ENCODE measurements at places on chromosomes 2 and 18.

DNA sequence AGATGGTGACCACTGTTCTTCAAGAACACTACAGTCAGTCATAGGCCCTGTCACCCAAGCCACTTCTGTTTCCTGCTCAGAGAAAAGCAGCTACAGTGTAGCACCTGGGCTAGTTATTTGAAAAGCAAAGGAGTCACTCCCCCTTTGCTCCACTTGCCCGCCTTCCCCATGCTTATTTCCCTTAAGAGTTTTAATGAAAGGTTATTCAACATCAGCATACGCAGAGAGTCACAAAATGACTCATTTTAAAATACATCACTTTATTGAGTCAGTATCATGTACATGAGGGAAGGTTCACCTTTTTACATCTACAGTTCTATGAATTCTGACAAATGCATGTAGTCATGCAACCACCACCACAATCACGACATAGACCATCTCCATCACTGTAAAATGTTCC is 71.3 kb downstream of the TNFRSF11A start:
- no peak for DNase-seq

DNA sequence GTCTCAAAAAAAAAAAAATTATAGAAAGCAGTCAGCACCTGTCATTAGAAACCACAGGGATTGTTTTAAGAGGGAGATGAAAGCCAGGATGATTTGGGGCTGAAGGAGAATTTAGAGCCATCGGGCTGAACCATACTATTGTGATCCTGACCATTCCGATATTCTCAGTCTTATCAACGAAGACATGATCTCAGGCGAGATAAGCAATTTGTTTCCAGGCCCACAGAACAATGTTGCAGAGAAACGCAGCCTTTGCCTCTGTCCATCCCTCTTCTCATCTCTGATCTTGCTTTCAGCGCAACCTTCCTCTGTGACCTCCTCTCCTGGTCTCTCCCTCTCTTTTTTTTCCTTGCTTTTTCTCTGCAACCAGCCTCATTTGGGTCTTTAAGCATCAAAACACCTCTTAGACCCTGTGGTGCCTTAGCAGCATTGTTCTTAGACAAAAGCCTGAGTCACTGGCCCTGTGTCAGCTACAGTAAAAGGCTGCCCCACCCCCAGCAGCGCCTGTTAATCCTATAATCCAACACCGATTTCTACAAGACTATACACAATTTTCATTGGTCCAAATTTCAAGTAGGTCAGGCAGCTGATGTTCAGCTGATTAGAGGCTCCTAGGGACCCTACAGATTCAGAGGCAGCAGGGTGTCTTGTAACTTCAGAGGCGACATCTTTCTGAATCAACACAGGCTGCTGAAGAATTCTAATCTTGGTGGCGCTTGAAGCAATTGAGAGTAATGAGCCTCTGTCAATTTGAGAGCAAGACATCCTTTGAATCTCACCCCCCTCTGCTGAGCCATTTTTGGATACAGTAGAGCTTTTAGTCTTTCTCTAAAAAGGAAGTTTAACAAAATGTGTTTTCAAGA is 206.0 kb downstream of the NCK2 start:
- no peak for DNase-seq

DNA sequence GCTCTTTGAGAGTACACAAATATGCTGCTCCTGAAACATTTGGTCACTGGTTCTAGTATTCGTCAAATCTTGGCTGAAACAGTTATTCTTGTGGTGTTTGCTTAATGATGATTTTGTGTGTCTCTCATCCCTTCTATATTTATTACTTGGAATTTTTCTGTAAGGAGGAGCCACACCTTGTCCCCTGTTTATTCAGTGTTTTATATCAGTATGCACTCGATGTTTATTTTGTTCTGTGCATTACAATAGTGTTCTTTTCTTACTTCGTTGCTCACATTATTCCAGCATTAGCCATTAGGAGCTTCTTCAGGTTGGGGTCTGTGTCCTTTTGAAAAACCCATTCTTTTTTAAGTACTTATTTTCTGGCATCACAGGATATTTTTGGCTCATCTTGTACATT is 5.1 kb upstream of the RAMP1 start:
- no peak for DNase-seq

- DNase-seq, result no peak
Measured at GRCh38 chr2:84729224-84729623, 151.7 kb downstream of the TRABD2A start.

DNA sequence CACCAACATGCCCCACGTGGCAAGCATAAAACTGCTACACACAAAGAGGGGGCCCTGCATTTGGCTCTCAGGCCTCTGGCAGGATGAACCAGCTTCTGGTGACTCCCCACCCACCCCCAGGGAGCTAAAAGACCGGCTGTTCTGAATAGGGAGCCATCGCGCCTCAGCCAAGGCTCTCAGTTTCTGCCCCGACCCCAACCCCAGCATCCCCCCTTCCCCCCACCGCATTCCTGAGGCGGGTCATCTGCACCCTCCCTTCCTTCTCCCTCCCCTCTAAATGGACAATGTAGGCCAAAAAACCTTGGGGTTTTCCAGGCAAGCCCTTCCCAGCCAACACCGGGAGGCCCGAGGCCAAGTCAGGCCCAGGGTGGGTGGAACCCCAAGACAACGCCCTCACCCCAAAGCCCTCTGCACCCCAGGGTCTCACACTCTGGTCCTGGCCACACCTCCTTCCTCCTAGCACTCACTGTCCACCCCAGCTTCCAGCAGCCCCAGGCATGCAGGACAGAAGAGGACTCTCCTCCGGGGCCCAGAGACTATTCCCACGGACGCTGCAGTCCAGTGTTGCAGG is 5.7 kb downstream of the CYP26B1 start:
- DNase-seq, result no peak

DNA sequence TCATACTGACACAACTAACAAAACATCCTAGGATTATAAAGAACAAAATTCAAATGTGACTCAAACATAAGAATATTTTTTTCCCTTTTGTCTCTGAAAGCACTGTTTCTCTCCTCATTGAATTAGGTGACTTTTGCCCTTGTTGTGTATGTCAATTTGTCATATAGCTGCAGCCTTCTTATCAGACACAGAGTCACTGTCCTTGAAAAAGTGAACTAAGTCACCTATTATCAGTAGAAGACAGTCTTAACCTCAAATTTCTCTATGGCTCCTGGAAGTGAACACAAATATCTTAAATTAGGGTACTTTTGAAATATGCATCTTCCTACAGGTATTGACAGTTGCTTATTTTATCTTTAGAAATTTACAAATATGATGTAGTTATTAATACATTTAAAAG is 360.6 kb downstream of the NBAS start:
- DNase-seq, result no peak

DNA sequence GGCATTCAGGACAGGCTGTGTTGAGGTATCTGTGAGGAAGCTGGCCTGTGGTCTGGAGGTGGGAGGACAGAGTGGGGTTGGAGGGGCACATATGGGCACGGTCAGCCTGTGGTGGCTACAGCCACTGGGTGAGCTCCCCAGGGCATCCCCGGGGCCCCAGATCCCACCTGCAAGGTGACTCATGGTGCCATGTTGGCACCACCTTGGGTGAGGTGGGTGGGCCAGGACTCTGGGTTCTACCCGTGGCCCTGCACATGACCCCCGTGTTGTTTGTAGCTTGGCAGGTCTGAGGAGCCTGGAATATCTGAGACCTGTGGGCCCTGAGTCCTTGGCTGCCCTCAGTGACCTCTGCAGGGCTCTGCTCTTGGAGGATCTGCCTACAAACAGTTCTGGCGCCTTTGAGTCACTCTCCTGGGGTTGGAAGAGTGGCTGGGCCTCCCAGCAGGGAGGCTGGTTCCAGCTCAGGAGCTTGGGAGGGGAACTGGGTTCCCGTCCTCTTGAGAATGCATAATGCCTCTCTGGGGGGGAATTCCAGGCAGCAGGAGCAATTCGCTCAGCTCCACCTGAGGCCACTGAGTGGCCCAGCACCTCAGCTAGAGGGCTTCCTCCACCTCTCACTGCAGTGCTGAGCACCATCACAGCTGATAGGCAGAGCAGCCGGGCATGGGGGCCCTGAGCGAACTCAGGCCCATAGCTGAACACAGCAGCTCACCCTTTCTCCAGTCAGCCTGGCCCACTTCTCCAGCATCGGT is 105.1 kb downstream of the DYSF start:
- DNase-seq, result no peak

GRCh38 chr18:47683774-47684173 is 246.7 kb downstream of the SMAD2 start:
- no peak for DNase-seq

GRCh38 chr2:200693836-200694470 is 108.1 kb downstream of the AOX1 start:
- no peak for DNase-seq

DNA sequence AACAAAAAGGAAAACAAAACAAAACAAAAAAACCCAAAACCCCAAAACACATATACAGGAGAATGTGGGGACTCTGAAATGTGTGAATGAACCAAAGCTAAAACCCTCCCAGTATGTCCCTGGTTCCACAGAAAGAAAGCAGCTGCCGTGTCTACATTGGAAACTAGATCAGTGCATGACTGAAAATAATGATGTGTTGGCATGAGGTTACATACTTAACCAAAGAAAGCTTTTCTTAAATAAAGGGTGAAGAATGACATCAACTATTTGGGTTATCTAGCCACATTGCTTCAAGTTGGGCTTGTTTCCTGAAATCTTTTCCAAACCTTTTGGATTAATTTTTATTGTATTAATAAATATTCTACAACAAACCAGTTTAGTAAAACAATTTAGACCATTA is 91.9 kb upstream of the FN1 start:
- peak; percentile 62 for DNase-seq

DNA sequence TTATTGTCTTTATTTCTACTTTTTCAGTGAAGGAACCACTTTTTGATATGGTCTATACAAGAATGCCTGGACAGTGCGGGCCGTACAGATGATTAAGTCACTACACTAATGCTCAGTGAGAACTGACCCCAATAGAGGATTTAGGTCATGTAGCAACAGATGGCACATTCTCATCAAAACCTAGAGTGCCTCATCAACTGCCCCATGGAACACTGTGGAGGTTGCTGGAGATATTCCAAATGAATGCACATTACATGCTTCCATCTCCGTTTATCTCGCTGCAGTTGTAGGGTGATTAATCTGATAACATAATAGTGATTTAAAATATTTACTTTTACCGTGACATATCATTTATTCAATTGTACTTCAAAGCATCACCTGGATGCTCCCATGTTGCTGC is 41.8 kb upstream of the COPS8 start:
- DNase-seq, result no peak

- peak; percentile 81 for DNase-seq
Measured at GRCh38 chr18:74342416-74343043, 26.9 kb downstream of the C18orf63 start.

DNA sequence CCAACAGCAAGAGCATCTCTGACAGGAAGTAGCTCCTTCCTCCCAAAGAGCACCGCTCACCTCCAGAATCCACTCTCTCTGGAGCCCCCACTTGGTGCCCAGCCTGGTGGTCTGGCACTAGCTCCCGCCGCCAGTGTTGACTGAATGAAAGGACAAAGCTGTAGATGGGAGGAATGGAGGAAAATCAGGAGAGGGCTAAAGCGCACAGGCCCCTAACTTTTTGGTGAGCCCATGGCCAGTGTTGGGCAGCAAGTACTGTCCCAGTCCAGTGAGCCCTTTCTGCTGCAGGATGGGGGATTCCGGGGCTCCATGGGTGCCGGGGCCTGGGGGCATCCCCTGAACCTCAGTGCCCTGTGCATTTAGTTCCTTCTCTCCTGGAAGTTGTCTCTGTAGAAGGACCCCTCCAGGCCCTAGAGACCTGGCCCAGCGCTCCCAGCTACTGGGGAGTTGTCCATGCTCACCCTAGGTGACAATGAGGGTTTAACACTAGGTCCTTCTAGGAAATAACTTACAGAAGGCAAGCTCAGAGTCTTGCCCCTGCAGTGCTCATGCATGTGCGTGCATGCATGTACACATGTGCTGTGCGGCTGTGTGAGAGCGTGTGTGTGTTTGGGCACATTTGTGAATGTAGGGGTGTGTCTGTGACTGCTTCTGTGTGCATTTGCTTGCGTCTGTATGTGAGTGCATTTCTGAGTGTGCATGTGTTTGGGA is 33.6 kb downstream of the GLI2 start:
- no peak for DNase-seq

GRCh38 chr18:72965616-72966015 is 97.8 kb upstream of the NETO1 start:
- no peak for DNase-seq

GRCh38 chr2:112910219-112910618 is 746 bp upstream of the IL37 start:
- DNase-seq, result no peak

DNA sequence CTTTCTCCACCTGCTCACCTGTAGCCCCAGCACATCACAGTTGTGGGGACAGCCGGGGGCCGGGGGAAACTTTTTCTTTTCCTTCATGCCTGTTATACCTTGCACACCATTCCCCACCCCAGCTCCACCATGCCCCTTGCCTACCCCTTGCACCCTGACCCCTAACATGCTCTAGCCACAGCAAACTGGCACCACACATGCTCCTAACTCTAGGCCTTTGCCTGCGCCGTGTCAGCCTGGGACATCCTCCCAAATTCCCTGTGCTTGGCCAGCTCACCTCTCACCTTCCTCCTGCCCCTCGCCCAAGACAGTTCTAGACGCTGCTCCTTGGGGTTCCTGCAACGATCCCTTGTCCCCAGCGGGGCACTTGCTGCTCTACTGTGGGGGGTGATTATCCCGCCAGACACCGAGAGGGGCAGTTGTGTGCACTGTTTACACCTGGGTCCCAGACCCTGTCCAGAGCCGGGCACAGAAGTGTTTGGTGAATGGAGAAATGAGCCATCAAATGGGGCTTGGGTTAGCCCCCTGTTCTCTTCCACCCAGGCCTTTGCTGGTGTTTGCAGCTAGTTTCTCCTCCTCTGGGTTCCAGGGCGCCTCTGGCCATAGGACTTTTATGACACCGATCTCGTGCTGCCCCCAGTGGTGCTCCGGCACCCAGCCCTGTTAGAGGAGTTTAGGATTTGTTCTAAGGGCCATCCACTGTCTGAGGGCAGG is 129.8 kb downstream of the CTIF start:
- DNase-seq, result no peak

- peak; percentile 7 for DNase-seq
Measured at GRCh38 chr2:38835015-38835601, 40.6 kb downstream of the DHX57 start.

GRCh38 chr2:144156736-144157640 is 362.9 kb downstream of the ZEB2 start:
- no peak for DNase-seq

DNA sequence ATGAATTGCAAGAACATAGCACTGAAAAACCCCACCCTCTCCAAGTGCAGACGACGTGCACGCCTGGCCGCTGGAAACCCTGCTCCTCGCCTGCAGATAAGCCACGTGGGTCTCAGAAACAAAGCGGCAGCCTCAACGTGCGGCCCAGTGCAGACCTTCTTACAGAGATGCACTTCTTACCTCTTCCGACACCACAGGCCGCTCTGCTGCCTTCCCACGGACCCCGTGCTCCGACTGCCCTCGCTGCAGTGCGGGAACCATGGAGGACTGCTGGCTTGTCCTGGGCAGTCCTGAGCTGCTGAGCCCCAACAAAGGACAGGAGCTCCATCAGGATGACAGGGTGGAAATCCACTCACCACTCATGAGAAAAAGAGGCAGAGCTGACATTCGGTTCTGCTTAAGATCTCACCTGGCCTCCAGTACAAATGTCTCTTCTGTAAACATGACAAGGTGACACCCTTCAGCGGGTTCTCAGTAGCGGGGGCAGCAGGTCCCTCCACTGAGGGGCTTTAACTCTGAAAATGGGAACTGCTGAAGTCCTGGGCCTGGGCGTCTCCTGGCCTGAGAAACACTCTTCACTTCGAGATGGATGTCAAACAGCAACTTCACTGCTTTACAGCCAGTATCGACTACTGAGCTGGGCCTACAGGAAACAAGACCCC is 6.2 kb downstream of the COPS9 start:
- no peak for DNase-seq

GRCh38 chr2:205865905-205866441 is 183.7 kb downstream of the NRP2 start:
- no peak for DNase-seq

GRCh38 chr2:134819334-134819733 is 19.1 kb upstream of the ACMSD start:
- DNase-seq, result no peak
